ENCODE measurements at places on chromosomes 12 and 14.
A peak's percentile ranks its signal among the peaks of the same experiment; 100 is the strongest.

DNA sequence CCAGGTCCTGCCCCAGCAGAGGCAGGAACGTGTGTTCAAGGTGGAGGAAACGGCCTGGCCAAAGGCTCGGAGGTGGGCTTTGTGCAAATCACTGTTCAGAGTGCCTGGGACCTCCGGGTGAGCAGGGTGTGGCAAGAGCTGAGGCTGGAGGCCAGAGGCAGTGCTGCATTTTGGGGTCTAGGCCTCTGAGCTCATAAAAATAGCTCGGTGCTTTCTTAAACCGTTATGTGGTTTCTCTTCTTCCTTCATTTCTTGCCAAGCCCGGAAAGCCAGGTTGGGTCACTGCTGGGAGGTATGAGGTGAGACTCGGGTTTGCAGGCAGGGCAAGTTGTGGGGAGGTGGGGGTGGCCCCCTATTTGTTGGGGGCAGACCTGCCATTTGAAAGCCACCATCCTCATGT lies 178.8 kb upstream of the MYL2 start:
- no peak for DNase-seq

DNA sequence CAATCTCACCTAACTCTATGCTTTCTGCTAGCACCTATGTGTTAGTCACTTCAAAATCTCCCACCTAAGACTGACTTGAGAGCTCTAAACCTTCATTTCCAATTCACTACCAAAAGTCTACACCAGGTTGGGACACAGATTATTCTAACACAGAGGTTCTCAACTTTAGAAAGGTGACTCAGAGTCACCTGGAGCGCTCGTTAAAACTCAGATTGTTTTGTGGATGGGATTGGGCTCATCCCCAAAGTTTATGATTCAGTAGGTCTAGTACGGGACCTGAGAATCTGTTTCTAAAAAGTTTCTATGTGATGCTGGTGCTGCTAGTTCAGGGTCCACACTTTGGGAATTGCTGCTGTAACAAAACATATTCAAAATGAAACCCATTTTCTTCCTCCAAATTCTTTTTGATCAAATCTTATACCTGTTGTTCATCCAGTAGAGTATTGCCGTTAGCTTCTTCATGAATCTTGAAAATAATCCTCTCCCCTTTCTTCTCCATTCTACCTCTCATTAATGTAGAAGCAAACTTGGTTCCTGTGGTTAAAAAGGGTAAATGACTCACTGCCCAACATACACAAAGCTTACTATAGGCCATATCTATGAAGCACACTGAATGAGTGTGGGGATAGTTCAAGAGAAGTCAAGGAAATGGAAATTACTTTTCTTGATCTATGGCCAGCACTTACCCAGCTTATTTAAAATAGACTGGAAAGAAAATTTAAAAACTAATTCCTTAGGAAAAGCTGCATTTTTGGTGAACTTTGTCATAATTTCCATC lies 206.7 kb downstream of the KIF21A start:
- DNase-seq, result no peak

- DNase-seq, result no peak
These were observed 94.2 kb downstream of the BORCS5 start for GRCh38 chr12:12451098-12451497.

DNA sequence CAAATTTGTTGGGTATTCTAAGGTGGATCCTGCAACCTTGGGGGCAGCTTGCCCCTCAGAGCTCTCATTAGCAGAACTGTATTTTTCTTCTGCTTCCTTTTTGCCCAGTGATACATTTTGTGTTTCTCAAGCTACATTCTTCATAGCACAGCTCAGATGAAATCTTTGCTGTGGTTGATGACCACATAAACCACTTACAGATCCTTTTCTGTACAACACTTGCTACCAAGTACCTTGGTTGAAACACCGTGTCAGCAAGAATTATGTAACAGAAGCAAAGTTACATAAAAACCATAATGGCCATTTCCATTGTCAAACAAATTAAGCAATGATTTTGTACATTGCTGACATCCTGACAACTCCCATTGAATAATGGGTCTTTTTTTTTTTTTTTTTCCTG lies 9.7 kb upstream of the PLBD1 start:
- DNase-seq, result no peak

GRCh38 chr12:41521872-41522379 lies 333.8 kb downstream of the PDZRN4 start:
- peak; percentile 66 for DNase-seq

DNA sequence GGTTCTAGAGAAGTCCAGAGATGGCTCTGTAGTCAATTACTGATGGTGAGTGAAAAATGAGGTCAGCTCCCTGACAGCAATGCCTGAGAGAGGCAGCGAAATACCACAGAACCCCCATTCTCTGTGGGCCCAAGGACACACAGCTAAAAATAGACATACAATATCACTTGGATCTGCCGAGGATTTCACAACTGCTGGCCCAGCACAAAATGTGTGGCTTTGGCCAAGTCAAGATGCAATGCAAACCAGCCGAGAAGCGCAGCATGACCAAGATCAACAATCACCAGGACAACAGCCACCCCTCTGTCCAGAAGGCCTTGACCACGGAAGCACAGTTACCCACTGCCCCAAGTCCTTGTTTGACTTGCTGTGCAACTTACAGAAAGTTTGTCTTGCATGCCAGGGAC lies 52.2 kb downstream of the CKAP4 start:
- peak; percentile 86 for DNase-seq

GRCh38 chr12:1509413-1510052 lies 84.8 kb downstream of the FBXL14 start:
- DNase-seq, result no peak

GRCh38 chr14:30842431-30842830 lies 31.9 kb upstream of the COCH start:
- no peak for DNase-seq

DNA sequence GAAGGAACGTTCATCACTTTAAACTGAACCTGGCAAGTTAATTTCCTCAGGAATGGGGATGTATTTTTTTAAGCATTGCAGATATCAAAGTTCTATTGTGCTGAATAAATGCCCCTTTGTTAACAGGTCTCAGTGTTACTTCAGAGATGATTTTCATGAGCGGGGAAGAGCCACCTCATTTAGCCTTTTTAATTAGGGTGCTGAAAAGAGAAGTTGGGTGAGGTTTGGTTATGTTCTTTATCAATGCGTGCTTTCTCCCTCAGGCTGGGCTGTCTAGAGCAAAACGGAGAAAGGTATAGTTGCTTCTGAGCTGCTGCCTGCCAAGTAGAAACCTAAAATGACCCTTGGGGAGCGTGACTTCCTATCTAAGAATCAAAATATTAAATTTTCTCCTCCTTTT lies 8.0 kb upstream of the HIP1R start:
- DNase-seq, result no peak

DNA sequence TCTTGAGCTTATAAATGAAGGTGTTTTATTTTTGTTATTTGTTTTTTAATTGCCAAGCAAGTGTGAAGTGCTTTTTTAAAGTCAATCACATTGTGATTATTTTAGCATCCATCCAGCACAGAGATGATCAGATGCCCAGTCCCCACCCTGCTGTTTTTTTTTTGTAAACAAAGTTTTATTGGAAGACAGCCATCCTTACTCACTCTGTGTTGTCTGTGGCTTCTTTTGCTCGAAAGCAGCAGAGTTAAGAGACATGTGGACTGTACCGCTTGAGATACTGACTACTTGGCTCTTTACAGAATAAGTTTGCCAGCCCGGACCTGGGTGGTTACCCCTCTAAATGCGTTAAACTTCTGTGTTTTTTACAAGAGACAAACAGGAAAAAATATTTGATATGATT lies 30.9 kb upstream of the AMN start:
- peak; percentile 51 for DNase-seq

DNA sequence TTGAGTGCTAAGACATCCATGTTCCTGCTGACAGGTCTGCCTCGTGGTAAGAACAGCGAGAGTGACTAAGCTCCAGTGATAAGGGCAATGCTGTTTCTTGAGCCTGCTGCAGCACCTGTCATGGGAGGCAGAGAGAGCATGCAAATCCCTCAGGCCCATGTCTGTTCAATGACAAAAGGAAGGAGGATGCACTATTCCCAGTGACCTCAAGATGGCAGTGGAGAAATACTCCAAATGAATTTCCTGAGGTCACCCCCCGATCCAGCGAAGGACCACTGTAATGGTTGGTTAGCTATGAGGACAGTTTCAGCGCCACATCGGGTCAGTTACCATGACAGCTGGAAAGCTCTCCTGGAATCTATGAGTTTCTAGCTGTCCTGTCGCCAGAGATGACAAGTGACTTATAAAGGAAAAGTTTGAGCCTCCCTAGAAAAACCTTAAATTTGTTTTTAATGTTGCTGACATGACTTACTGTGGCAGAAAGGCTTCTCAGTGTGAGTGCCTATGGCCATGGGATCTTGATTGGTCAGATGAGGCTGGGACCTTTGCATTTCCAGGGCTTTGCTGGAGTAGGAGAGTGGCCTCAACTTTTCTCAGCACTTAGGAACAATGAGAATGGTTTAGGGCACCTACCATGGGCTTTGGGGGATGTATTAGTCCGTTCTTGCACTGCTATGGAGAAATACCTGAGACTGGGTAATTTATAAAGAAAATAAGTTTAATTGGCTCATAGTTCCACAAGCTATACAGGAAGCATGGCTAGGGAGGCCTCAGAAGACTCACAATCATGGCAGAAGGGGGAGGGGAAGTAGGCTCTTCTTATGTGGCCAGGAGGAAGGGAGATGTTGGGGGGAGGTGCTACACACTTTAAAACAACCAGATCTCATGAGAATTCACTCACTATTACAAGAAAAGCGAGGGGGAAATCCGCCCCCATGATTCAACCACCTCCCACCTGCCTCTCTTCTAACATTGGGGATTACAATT lies 88.0 kb upstream of the TMEM260 start:
- peak; percentile 26 for DNase-seq

DNA sequence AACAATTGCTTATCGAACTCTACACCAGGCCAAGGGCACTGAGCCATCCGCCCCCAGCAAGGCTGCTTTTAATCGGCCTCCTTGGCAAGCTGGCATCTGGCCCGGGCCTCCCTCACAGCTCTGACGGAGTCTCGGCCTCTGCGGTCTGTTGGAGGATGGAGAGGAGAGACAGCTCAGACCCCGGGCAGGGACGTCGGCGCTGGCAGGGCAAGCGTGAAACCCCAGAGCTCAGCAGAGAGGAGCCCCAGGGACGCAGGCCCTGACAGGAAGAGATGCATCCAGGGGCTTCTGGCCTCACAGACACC lies 17.5 kb downstream of the CAMKK2 start:
- DNase-seq, result no peak

GRCh38 chr14:20712904-20713303 lies 24.3 kb downstream of the ANG start:
- DNase-seq, result no peak

DNA sequence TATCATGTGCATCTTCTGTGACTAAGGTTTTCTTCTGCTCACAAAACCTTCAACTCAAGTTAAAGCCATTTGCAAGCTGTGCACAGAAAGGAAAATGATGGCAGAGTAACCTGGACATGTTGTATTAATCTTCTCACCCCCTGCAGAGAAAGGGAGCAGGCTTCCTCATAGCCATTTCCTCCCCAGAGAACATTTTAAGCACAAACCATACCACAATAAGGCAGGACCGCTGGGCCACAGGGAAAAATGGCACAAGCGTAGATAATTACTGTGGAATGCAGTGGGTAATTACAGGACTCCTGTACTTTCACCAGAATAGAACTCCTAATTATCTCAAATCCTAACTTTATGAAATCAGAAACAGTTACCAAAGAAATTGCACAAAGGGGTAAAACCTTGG lies 215.7 kb downstream of the KIF21A start:
- DNase-seq, result no peak

- peak; percentile 67 for DNase-seq
These were observed at the start of gene HDAC7 for GRCh38 chr12:47819896-47820630. TSS of gene HDAC7 (minus strand) at chr12:47819903. CDS start at chr12:47819785, 118 bp downstream.

GRCh38 chr12:10363914-10364814 lies 25.7 kb downstream of the KLRK1 start:
- DNase-seq, result no peak

DNA sequence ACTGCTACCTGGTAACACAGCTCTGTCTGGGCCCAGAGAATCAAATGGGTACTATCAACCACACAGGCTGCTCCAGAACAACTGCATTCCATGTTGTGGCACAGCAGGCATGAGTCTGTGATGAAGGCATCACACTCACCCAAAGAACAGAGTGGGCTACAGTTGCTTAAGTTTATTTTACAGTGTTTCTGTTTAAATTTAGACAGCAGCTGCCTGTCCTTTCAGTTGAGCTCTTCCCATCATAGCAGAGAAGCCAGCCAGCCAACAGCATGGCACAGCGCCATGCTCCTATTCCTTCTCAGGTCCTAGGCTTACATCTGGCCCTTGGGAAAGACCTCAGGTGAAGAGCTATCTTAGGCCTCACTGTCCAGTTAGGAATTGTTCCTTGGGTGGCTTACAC lies 147.0 kb upstream of the FRMD6 start:
- DNase-seq, result no peak

DNA sequence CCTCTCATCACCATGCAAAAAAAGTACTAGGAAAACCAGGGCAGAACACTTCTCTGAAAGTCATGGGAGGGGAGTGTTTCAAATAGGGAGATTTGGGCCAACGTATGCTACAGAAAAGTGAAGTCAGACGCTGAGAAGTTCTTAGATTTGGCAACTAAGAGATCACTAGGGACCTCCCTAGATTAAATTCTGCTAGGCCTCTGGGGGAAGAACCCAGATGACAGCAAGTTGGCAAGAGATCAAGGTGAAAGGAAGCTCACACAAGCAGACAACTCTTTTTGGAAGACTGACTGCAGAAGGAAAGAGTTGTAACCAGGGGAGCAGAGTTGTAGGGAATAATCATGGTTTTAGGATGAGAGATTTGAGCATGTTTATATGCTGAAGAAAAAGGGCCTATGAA lies 20.7 kb downstream of the IQSEC3 start:
- DNase-seq, result no peak

- DNase-seq, result no peak
These were observed 10.5 kb upstream of the SELPLG start for GRCh38 chr12:108643941-108644810.

DNA sequence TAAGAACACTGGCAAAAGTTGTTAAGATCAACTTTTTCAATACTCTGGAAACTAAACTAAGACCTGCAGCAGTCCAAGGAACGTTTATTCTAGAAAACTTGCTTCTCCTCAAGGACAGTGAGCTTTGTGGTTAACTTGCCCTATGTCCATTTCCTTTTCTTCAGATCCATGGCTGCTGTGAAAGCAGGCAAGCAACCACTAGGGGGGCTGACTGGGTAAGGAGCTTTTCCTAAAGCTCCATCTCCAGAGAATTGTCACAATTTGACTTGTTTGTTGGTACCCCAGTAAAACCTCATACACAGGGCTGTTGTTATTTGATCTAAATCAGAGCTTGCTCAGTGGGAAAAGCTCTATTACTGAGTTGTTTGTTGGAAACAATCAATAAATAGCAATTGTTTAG lies 10.1 kb upstream of the RPL10L start:
- no peak for DNase-seq
